Thyroid gland (tissue), 4 donors: ENCODE measurements at places on chromosomes 13 and 19.

- DNase-seq = peak; percentile 85
Measured at GRCh38 chr19:11137542-11138384, 17.8 kb downstream of the SPC24 start.

GRCh38 chr19:11345122-11345803, 805 bp downstream of the TMEM205 start:
- peak; percentile 41 for DNase-seq

DNA sequence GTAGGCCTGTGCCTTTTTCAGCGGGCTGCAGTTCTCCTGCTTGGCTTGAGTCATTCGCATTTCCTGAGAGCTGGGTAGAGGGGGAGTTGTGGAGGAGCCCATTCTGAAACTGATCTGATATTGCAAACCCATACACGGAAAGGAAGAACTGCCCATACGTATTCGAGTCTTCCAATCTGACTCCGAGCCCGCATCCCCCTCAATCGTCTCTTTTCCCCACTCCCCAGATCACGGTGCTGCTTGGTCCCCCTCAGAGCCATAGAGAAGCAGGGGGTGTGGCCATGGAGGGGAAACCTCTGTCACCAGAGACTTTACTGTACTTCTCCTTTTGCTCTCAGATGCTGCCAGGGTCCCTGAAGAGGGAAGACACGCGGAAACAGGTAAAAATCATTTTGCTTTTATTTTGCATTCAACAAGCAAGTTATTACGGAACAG, at the start of gene CD22:
TSS of gene CD22 (plus strand) at position 337 of the 435 bp plus-strand sequence. CDS start 2,854 bp downstream, outside the sequence.
- no peak for DNase-seq

- peak; percentile 78 for DNase-seq
Measured at GRCh38 chr19:48644839-48645619, 958 bp downstream of the CA11 start.

GRCh38 chr19:39230096-39230764, 14.6 kb downstream of the IFNL3 start:
- DNase-seq = no peak

DNA sequence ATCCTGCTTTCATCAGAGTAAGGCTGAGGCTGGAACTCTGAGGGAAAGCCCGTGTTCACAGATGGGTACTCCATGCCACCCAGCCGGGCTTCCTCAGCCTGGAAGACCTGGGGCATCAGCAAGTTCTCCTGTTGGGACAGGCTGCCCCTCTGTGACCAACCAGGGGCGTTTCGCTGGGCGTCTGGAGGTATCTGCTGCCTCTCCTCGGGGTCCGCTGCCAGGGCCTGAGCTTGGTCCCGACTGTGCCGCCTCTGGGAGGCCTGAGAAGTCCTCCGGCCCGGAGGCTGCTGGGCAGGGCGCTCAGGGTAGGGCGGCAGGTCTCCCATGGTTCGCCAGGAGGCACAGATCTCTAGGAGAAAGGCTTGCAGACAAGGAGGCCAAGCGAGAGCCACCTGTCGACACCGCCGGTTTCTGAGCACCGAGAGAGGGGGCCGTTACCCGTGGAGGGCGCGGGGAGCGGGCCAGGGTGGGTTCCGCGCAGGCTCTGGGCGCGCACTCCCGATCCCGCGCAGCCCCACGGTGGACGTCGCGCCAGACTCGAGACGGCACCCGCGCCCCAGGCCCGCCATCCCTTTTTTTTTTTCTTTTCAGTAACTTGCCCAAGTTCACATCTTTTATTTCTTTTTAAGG, at the start of gene RSPH6A:
TSS of gene RSPH6A (minus strand) at position 458 of the 630 bp plus-strand sequence. CDS start at position 326, 132 bp downstream.
- DNase-seq = no peak

DNA sequence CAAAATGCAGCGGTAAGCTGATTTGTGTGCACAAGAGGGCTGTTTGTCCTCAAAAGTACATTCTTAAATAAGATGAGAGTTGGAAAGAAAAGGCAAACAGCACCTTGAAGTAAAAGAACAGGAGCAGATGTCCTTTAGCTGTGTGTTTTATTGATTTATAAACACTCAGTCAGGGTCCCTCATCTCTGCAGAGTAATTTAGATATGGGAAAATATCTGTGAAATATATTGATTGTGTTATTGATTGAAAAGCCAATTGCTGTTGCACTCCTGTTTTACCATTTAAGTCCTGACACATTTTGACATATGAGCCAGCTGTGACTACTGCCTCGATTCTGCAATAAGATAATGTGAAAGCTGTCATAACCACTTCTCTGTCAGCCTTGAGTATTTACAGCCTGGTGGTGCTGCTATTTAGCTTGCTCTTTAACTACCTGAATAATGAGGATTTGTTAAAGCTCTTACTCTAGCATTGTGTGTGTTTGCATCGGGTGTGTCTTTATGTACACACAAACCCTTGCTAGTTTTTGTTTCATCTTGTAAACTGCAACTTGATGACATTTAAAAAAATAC, 550.1 kb downstream of the DACH1 start:
- DNase-seq = no peak

DNA sequence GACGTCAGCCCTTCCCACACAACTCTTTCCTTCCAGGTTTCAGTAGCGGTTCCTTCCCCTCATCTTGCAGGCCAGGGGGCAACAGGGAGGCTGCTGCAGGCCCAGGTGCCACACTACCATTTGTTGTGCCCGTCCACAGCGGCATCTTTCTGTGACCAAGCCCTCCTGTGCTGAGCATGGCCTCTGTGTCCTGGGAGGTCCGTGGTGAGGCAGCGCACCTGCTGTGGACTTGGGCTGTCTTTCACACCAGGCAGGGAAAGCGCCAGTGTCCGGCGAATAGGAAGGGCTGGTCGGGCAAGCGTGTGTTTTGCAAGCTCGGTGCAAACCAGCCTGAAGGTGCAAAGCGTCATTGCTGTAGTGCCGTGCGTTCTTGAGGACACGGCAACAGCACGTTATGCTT, 21.4 kb downstream of the SLC15A1 start:
- no peak for DNase-seq

DNA sequence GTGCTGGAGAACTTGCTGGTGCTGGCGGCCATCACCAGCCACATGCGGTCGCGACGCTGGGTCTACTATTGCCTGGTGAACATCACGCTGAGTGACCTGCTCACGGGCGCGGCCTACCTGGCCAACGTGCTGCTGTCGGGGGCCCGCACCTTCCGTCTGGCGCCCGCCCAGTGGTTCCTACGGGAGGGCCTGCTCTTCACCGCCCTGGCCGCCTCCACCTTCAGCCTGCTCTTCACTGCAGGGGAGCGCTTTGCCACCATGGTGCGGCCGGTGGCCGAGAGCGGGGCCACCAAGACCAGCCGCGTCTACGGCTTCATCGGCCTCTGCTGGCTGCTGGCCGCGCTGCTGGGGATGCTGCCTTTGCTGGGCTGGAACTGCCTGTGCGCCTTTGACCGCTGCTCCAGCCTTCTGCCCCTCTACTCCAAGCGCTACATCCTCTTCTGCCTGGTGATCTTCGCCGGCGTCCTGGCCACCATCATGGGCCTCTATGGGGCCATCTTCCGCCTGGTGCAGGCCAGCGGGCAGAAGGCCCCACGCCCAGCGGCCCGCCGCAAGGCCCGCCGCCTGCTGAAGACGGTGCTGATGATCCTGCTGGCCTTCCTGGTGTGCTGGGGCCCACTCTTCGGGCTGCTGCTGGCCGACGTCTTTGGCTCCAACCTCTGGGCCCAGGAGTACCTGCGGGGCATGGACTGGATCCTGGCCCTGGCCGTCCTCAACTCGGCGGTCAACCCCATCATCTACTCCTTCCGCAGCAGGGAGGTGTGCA, 587 bp downstream of the S1PR4 start:
- no peak for DNase-seq

GRCh38 chr13:35953537-35954206, 177.5 kb downstream of the DCLK1 start:
- DNase-seq = peak; percentile 42

DNA sequence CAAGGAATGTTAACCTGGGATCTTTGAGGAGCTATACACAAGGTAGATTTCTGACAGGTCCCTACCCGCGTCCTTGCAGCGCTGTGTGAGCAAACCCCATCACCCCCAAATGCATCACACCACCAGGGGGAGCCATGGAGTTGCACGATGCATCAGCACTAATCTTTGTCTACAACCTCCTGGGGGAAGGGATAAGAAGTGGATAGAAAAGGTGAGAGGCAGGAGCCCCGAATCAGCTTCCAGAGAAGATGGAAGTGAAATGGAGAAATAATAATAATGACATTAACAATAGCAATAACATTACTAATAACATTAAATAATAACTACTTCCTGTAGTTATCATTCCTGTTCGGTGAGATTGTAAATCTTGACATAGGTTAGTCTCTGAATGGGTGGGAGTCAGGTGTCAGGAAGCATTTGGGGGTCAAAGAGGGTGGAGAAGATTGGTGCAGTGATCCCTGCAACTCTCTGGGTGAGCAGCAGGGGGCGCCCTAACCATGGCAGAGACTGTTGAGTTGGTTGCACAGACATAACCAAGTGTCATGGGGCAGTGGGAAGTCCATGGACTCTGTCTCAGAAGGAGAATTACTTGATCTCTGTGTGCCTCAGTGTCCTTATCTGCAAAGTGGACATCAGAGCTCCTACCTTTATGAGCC, 16.5 kb downstream of the SIGLEC7 start:
- DNase-seq = peak; percentile 32
